ENCODE measurements at places on chromosomes 16 and 17.

- no peak for DNase-seq
Measured at GRCh38 chr17:48067245-48067644, 19.1 kb downstream of the NFE2L1 start.

DNA sequence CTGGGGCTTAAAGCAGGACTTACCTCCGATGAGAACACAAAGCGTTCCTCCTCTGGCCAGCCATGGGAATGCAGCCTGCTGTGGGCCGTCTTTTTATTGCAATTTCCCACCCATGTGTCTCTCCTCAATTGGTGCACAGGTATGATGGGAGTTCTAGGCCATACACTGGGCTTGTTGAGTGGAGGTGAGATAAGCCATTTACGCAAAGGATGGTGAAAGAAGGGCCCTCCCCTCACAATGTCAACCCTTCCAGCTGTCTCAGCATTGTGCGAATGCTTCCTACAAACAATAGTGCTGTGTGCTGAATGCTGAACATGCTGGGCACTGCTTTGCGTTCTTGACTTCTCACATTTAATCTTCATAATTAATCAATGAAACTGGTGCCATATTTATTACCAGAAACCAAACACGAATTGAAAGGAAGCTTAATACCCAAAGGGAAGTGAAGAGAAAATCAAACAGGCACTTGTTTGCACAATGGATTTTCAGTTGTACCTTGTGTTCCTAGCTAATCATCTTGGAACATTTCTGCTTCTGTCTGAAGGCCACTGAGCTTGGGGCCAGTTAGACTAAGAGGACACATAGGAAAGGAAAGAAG lies at the start of gene GP2:
Gene GP2 (minus strand): TSS at position 70 of the 598 bp plus-strand sequence. CDS start 1,082 bp downstream, outside the sequence.
- DNase-seq = no peak

GRCh38 chr16:50607447-50607846 lies 59.3 kb downstream of the NKD1 start:
- DNase-seq = no peak

DNA sequence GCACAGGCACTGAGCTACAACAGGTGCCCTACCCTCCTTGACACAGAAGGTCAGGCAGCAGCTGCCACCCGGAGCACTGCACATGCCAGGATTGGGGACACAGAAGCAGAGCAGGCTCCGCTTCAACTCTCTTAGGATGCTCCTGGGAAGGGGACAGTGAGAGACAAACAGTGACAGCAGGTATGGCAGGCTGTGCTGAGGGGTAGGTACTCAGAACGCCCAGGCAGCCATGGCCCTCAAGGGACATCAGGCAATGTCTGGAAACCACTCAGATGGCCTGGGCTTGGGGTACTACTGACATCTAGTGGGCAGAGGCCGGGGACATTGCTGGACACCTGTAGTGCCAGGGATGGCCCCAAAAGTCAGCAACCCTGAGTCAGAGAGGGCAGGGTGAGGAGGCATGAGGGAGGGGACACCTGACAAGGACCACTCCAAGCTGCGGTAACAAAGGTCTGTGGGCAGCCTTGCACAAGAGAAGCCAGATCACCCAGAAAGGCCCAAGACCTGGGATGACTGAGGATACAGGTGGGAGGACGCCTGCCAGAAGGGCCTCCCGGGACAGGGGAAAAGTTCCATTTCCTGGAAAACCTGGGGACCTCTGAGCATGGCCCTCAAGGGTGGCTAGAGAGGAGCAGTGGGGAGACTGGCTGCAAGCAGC lies 21.2 kb downstream of the PEMT start:
- DNase-seq = no peak

DNA sequence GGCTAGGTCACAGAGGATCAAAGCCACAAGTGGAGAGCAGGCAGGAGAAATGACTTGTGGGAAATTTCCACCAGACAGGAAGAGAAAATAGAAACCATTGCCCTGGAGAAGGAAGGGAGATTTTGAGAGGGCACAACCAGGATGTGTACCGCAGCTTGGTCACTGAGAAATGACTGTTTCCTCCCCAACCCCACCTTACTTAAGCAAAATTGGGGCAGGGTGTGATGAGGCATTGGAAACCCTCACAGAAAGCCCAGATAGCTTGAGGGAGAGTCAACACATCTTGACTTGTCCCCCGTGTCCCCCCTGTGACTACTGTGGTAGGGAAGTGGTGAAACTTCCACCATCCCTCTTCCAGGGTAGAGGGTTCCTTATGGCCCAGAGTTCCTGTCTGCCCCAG lies 113.5 kb upstream of the FAM20A start:
- no peak for DNase-seq

DNA sequence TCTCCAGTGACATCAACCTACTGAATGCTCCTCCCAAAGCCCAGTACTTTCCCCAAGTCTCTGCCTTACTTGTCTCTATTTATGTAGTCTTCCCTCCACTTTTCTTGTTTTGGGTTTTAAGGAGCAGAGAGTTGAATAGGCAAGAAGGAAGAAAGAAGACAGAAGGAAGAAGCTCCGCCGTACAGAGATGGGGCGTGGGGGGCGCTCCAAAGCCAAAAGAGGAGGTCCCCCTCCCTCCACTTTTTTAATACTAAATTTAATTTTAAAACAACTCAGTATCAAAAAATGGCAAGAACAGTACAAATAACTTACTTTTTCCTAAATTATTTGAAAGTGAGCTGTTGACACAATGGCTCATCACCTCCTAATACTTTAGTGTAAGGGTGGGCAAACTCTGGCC lies 4.6 kb downstream of the EFTUD2 start:
- no peak for DNase-seq

GRCh38 chr17:42680331-42680808 lies 1.3 kb downstream of the CCR10 start:
- no peak for DNase-seq

DNA sequence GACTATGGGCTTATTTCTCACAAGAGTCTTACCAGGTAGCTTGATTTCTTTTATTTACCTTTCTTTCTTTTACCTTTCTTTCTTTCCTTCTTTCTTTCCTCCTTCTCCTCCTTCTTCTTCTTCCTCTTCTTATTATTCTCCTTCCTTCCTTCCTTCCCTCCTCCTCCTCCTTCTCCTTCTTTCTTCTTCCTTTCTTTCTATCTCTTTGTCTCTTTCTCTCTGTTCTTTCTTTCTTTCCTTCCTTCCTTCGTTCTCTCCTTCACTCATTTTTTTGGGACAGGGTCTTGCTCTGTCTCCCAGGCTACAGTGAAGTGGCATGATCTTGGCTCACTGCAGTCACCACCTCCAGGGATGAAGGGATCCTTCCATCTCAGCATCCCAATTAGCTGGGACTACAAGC lies 363.6 kb upstream of the MAF start:
- DNase-seq = no peak

DNA sequence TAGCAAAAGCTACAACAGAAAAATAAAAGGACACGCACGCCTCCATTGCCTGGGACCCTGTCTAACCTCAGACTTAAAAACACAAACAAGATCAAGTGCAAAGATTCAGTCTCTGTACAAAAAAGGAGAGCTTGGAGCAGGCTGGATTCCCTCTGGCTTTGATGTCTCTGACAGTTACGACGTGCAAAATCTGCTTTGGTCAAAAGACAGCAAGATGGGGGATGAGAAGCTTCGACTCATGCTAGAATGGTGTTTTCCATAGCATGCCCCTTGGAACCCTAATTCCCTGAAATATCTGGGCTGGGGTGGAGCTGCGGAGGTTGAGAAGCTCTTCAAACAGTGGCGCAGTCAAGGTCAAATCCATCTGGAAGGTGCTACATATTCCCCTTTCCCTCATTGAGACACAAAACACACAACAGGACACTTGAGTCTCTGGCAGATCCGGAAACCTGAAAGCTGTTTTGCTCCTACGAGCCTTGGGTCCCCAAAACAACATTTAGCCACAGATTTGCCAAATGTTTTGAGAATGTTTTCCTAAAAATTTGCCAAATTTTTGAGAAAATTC lies 9.1 kb downstream of the MYH11 start:
- no peak for DNase-seq

DNA sequence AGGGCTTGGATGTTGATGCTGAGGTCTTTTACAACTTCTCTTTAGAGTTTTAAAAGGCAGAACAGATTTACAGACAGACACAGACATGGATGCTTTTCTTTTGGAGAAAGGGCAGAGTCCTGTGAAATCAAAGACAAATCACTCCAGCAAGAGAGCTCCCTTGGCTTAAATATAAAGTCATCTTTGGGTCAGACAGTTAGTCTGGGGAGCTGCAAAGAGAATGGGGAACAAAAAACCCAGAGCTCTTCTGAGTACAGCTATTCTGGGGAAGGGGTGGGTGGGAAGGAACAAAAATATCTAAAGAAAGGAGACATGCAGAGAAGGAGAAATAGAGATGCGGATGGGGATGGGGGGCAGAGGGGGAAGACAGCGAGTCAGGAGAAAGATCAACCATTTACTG lies 266.6 kb downstream of the XYLT1 start:
- DNase-seq = no peak

DNA sequence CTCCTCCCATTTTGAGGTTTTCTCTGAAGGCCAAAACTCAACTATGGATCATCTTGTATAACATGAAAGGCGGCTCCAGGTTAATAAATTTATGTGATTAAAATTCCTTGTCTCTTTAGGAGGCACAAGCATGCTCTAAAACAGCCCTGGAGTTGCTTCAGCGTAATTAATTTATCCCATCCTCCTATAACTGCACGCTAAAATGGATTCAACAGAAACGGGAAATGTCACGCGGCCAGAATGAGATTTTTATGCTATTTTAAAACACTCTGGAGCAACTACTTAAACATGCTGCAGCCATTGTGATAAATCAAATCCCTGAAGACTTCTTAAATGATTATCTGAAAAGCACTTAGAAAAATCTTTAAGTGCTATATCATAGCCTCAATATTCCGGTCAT lies 106.6 kb downstream of the ADAMTS18 start:
- no peak for DNase-seq

DNA sequence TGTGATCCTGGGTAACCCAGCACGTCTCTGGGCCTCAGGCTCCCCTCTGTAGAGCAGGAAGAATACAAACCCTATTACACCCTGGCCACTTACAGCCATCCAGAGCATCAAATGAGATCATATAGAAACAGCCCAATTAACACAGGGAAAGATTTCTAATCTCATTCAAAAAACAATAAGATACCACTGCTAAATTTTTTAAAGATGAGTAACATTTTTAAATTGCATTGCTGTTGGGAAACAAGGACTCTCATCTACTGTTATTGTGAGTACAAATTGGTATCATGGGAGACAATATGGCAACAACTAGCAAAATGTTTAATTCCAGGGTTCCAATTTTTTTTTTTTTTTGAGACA lies 41.1 kb downstream of the SRL start:
- DNase-seq = no peak

DNA sequence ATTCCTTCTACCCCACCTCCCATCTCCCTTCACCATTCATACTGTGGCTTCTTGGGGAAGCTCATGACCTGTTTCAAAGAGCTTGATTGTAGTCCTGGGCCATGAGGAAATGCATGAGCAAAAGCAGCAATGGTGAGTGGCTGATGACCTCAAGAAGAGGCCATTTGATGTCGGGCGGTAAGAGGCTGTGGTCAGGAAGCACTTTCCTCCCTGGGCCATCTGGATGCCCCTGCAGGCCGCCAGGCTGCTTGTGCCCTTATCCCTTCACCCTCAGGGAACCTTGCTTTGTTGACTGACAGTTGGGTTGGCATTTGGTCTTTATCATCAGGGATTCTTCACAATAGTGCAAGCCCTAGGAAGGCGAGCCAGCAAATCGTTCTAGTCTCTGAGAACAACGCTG lies 78.3 kb upstream of the TBX2 start:
- DNase-seq = no peak

- DNase-seq = no peak
Measured at GRCh38 chr17:67043283-67043682, 1.1 kb upstream of the CACNG1 start.

Measured in activated CD4-positive, alpha-beta T cell treated with anti-CD3 and anti-CD28 coated beads for 36 hours (primary cell).